Hair follicle dermal papilla cell (primary cell): ENCODE measurements at places on chromosomes 1 and 21. TPM values are rescaled to one million over a fixed set of nuclear protein-coding genes. Genes with fewer than 3 reads are reported as not detected.

Gene RGS7
- 1.3 and 2.8 TPM in 2 replicates for total RNA-seq

Gene TNFRSF8
- total RNA-seq: not detected in 2 replicates

Gene MIGA1
- total RNA-seq: 15.5 and 17.4 TPM in 2 replicates

Gene CCDC185
- total RNA-seq: not detected in 2 replicates

Gene RSPH1
- not detected in 2 replicates for total RNA-seq

Gene ARTN
- 1.9 and 2.1 TPM in 2 replicates for total RNA-seq

Gene SNRPE
- total RNA-seq: 18.0 TPM in 2 replicates
